ENCODE measurements at places on chromosomes 1 and 21.
A peak's percentile ranks its signal among the peaks of the same experiment; 100 is the strongest.

GRCh38 chr1:60033066-60033465 lies 40.5 kb downstream of the C1orf87 start:
- H3K36me3 ChIP-seq = no peaks in the 10 kb centered on the region
- H3K4me1 ChIP-seq = peaks cover 5% of the 10 kb centered on the region
- H3K27ac ChIP-seq = no peak overlapping the region
- DNase-seq = no peak

GRCh38 chr1:240658312-240658960 lies 46.5 kb upstream of the GREM2 start:
- DNase-seq = no peak
- H3K4me3 ChIP-seq = no peak overlapping the region
- H3K27ac ChIP-seq = no peak overlapping the region
- H3K4me1 ChIP-seq = no peaks in the 10 kb centered on the region
- H3K27me3 ChIP-seq = no peaks in the 10 kb centered on the region
- no peaks in the 10 kb centered on the region for H3K36me3 ChIP-seq

DNA sequence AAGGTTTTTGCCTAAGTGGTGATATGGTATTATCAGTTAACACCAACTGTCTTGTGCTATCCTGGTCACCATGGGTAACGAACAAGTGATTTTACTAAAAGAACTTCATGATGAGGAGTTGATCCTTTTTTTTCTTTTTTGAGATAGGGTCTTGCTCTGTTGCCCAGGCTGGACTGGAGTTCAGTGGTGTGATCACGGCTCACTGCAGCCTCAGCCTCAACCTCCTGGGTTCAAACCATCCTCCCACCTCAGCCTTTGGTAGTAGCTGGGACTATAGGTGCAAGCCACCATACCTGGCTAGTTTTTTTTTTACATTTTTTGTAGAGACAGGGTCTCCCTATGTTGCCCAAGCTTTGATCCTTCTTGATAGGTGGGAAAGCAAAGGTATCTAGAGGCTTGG lies 5.1 kb downstream of the METTL13 start:
- no peak overlapping the region for H3K27ac ChIP-seq
- peaks cover 8% of the 10 kb centered on the region for H3K4me1 ChIP-seq
- no peak for DNase-seq

DNA sequence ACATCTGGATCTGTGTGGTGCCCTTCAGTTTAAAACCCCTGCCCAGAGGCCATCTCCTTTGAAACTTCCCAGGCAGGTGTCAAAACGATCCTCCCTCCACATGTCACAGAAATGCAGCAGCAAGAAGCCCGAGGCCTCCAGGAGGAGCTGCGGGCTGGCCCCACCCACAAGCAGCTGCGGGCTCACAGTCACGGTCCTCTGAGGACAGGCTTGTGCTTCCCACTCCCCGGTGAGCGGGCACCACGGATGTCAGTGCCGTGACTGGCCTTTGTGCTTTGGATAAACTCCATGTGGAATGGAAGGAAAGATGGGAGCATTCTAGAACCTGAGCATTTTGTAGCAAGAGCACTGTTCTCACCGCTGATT lies 65.8 kb downstream of the SIK1 start:
- H3K27ac ChIP-seq = no peak overlapping the region
- no peaks in the 10 kb centered on the region for H3K27me3 ChIP-seq
- H3K4me3 ChIP-seq = no peak overlapping the region
- DNase-seq = no peak
- no peaks in the 10 kb centered on the region for H3K4me1 ChIP-seq

- peak overlapping the region; percentile 86 for H3K4me3 ChIP-seq
- no peaks in the 10 kb centered on the region for H3K36me3 ChIP-seq
- H3K27me3 ChIP-seq = no peaks in the 10 kb centered on the region
- H3K27ac ChIP-seq = peak overlapping the region; percentile 80
Observed at GRCh38 chr21:17818186-17819113, 706 bp downstream of the C21orf91 start.

- DNase-seq = no peak
- no peaks in the 10 kb centered on the region for H3K27me3 ChIP-seq
- no peak overlapping the region for H3K27ac ChIP-seq
- no peak overlapping the region for H3K4me3 ChIP-seq
Observed at GRCh38 chr1:169495916-169496315, 10.2 kb upstream of the SLC19A2 start.

DNA sequence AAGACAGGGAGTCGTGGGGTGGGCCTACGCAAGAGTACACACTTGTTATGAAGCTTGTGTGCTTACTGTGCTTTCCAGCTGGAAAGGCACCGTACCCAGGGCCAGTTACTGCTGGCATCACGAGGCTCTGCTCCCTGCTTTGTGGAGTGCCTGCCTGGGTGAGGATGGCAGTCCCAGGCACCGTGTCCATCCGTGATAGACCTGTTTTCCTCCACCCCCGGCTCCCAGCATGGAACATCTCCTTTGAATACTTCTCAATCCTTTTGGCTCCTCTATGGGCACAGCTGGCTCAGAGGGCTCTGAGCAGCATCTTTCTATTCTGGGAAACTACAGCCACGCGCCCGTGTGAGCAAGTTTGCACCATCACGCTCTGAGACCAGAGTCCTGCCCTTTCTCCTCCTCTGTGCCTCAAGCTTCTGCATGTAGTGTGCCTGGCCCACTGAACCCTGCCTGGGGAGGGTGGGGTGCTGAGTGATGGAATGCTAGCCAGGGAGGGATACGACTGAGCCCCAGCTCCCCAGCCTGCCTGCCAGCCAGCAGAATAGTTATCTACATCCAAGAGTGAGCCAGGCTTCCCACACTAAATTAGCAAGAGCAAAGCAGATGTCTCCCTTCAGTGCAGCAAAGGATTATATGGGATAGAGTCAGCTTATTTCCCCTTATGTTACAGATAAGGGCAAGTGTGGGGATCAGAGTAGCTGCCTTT lies 7.1 kb upstream of the TNR start:
- H3K27ac ChIP-seq = no peak overlapping the region
- H3K4me3 ChIP-seq = no peak overlapping the region
- no peaks in the 10 kb centered on the region for H3K27me3 ChIP-seq
- H3K36me3 ChIP-seq = no peaks in the 10 kb centered on the region

DNA sequence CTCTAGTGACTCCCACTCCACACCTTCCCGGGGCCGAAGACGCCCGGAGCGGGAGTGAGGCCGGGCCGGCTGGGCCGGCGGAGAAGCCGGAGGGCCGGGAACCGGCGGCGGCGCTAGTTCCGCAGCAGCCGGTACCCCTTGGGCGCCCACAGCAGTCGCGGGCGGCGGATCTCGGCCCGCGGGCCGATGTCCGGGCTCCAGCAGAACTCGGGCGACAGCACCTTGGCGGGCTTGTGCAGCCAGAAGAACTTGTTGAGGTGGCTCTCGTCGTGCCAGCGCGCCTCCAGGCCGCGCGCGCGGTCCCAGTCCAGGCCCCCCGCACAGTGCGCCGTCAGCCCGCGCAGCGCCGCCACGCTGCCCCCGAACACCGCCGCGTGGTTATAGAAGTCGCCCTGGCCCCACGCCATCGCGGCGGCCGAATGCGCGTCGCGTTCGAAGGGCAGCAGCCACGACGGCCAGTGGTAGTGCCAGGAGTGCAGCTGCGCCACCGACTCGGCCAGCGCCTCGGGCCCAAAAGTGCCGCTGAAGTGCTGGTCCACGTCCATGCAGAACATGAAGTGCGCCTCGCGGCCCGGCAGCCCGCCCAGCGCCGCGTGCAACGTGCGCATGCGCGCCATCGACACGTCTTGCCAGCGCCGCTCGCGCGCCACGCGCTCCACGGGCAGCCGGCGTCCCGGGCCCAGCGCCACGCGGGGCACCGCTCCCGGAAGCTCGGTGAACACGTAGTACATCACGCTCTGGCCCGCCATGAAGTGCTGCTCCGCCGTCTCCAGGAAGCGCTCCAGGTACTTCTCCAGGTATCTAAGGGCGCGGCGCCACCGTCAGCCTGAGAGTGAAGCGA lies 14.0 kb downstream of the A3GALT2 start:
- H3K4me1 ChIP-seq = peaks cover 3% of the 10 kb centered on the region
- DNase-seq = no peak
- H3K27ac ChIP-seq = no peak overlapping the region
- no peaks in the 10 kb centered on the region for H3K36me3 ChIP-seq
- H3K27me3 ChIP-seq = no peaks in the 10 kb centered on the region
